ENCODE measurements at places on chromosomes 16 and 17.
A peak's percentile ranks its signal among the peaks of the same experiment; 100 is the strongest.

DNA sequence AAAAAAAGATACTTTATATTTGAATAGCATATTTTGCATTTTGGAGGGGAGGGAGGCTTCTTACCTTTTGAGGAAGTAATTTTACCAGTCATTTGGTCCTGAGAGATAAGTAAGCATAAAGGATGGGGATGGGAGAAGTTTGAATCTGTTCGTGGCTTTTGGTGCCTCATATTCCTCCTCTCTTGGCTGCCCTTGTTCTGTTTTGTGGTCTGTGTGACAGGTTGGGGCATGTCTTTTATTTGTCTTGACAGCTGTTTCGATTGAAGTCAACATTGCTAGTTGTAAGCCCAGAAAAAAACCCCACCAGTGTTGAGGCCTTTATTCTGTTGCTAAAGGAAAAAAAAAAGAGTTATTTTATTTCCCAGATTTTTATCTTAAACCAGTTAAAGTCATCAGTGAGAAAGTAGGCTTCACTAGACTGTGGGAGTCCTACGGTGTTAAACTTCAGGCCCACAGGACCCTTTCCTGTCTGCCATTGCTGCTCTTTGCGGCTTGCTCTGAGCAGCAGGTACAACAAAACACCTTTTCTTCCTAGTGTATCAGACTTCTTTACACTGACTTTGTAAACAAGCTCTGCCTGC is 11.4 kb downstream of the SLC7A6 start:
- peak; percentile 65 for DNase-seq

- DNase-seq, result no peak
Observed at GRCh38 chr17:48175692-48176470, 68.3 kb downstream of the SNX11 start.

DNA sequence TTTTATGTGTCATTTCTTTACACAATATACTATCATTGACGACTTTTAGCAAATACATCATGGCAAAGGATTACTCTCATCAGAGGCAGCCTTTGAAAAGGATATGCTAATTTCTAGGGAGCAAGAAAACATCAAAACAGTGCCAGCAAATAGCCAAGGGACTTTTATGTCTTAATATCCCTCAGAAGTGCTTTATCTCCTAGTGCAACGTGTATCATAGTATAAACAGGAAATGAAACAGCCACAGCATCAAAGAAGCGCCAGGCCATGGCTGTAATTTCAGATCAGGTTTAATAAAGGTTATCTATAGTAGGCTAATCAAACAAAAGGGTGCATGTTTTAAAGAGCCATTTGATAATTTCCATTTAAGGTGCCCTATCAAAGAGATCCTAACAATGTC is 159.9 kb downstream of the AXIN2 start:
- no peak for DNase-seq

DNA sequence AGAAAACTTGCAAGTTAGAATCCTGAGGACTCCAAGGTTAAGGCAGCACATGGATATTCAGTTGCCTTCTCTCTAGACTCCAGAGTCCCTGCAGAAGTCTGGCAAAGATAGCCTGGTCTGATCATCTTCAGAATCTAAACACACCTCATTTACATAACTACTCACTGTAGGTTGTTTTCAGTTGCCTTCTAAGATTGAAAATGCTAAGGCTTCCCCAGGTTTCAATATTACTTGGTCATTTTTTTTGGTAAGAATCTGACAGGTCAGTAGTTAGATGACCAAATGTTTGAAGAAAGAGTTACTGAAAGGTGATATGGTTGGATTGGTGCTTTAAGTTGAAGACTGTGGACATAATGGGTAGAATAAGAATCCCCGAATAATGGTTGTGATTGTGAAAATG is 205.4 kb upstream of the KCNJ16 start:
- DNase-seq, result no peak

GRCh38 chr17:73598212-73598611 is 46.0 kb downstream of the SDK2 start:
- no peak for DNase-seq

DNA sequence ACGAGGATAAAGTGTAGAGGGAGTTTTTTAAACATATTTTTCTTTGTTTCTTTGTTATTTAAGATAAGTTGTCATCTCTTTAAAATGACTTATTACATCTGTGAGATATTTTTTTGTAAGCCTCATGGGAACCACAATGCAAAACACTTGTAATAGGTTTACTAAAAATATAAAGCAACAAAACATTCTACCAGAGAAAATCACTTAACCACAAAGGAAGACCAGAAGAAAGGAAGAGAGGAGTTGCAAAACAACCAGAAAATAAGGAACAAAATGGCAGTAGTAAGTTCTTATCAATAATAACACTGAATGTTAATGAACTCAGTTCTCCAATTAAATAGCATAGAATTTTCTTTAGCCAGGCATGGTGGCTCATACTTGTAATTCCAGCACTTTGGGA is 22.9 kb downstream of the DHRS7B start:
- DNase-seq, result no peak

DNA sequence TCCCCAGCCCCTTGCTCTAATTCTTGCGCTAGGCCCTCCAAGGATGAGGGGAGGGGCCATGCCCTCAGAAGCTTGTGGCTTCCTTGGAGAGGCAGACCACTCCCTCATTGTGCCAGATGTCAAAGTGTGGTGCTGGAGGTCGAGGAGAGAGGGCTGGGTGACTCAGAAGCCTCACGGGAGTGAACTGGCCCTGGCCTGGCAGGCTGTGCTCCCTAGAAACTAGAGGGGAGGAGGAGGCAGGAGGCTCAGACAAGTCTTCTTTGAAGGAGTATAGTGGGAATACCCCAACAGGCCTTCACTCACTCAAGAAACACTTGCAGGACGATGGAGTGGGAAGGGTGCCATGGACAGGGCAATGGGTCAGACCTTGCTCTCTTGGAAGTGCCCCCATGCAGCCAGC is 18.5 kb downstream of the ANKRD40 start:
- DNase-seq, result no peak

GRCh38 chr17:17729620-17730249 is 48.5 kb downstream of the RAI1 start:
- DNase-seq, result peak; percentile 70

GRCh38 chr16:58170223-58170622 is 27.7 kb downstream of the CSNK2A2 start:
- no peak for DNase-seq
